ENCODE measurements at places on chromosomes 5 and 9. TPM values are rescaled to one million over a fixed set of nuclear protein-coding genes. Genes with fewer than 3 reads are reported as not detected.

DNA sequence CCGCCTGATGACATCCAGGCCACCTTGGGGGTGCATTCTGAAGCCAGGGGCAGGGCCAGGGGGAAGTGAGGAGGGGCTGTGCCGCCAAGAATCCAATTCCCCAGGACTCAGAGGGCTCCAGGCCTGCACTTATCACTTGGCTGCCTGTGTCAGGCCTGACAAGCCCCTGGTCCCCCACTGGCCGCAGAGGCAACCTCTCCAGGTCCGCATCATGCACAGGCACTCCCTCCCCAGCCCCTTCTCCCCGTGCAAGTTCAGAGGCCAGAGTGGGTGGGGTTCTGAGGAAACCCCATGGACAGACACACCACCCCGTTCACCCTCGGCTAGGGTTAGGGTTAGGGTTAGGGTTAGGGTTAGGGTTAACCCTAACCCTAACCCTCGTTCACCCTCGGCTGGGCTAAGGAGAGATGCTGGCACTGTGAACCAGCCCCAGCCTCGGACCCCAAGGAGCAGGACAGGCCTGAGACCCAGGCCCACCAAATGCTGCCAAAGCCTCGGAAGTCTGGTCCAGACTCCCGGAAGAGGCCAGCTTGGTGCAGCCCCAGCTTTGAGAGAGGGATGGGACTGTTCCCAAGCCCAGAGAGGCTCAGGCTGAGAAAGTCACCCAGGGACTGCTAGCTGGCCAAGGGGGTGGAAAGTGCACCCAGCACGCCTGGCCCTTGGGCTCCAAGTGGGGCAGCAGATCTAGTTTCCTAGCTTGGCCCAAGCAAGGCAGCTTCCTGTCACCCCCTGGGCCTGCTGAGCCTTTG lies 4.9 kb downstream of the LCN2 start:
- no peak for DNase-seq

- no peak for DNase-seq
Measured at GRCh38 chr5:57736716-57737115, 254.1 kb upstream of the ACTBL2 start.

DNA sequence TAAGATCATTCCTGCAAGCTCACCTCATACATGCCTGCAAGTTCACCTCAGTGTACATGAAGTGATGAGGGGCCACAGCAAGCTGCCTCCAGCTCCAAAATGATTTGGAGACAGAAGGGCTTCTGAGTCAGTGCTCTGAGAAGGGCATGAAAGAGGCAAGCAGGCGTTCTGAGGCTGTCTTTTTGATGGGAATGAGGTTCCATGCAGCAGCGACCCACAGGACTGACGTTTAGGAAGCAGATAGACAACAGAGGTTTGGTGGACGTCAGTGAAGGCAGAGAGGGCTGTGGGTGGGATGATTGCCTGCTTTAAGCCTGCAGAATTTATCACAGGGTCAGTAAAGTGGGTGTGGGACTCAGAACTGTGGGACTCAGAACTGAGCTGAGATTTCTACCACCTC lies 8.9 kb upstream of the SMIM32 start:
- no peak for DNase-seq

DNA sequence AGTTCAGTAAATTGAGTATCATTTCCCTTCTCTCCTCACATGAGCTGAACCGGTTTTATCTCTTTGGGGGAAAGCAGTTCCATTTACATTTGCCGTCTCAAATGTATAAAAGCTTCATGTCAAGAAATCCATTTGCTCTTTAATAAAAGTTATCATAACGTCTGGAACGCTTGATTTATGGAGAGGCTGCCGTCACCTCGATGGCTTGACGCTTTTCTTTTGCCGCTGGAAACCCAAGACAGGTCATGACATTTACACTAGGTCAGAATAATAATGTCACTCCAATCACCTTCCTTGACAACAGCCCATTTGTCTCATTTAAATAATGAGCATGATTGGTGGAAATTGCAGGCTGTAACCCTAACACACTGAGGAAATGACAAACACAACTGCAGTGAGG lies 443.4 kb downstream of the IRX1 start:
- no peak for DNase-seq

- DNase-seq, result no peak
Measured at GRCh38 chr9:85224729-85225128, 517.0 kb downstream of the AGTPBP1 start.

DNA sequence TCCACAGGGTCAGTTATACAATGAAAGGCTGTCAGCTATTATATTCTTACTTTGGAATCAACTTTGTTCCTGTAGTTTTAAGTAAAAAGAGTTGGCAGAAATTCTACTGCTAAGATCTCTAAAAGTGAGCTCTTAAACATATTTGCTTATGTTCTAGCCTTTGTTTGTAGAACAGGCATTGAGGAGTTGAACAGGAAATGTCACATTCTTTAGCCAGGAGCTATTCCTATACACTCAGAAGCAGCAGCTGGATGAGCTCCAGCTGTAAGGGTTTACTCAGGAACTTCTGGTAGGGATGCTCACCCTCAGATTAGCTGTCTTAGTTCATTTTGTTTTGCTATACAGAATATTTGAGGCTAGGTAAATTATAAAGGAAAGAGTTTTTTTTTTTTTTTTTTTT lies 22.4 kb upstream of the SPINK14 start:
- no peak for DNase-seq

DNA sequence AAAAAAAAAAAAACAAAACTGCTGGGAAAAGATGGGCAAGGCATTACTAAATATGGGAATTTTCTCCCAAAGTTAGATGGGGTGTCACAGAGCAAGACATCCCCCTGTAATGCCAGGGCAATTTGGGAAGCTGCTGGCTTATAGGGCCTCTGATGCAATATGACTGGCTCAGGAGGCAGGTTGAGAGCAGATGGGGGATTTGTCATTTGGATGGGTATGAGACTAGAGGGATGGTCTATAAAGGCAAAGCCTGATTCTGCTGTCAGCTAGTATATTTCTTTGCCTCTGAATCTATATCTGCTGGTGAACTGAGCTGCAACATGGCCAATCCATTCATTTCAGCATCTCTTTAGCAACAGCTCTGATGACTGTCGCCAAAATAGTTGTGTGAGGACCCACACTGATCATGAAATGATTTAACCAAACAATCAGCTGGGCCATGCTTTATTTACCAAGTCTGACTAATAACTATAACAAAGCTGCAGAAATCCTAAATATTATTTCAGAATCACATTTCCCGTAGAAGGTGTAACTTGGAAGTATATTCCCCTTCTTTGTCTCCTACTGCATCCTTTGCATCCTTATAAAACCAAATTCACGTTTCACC lies 455.1 kb upstream of the ZNF608 start:
- no peak for DNase-seq

GRCh38 chr9:107667231-107668070 lies 177.9 kb upstream of the KLF4 start:
- no peak for DNase-seq

- no peak for DNase-seq
Measured at GRCh38 chr9:86329649-86330048, 24.6 kb downstream of the TUT7 start.

DNA sequence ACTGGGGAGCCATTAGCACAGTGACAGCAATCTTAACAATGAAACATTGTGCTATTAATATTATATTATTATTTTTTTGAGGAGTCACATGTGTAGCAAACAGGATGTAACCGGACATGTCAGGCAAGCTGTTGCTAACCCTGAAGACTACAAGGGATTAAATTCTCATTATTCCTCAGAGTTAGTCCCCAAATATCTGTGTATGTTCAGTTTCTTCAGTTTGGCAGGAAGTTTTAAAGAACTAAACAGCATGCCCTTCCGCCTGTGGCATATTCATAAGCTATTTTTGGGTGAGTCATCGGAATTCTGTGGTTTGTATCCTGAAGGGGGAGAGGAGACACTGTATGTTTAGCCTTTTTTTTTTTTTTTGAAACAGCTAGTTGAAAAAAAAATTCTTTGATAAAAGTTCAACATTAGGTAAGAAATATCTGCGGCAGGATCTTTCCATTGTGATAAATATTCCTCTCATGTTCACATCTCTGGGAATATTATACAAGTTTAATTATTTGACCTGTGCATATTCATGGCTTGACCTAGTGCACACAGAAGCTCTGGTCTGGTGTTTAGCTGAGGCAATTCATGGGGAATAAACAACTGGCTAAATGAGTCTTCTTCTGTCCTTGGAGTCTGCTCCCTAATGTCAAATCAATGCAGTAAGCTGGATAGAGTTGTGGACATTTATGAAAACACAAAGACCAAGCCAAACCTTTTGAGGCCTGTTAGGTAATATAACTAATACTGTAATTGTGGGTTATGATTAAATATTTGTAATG lies 202.7 kb upstream of the CDKN2B start:
- no peak for DNase-seq

- no peak for DNase-seq
Measured at GRCh38 chr9:9387511-9388115, 1225.2 kb downstream of the PTPRD start.

GRCh38 chr9:108722396-108722795 lies 133.4 kb downstream of the ACTL7B start:
- DNase-seq, result no peak

GRCh38 chr5:69331528-69332445 lies 814 bp downstream of the CCDC125 start:
- DNase-seq, result no peak

DNA sequence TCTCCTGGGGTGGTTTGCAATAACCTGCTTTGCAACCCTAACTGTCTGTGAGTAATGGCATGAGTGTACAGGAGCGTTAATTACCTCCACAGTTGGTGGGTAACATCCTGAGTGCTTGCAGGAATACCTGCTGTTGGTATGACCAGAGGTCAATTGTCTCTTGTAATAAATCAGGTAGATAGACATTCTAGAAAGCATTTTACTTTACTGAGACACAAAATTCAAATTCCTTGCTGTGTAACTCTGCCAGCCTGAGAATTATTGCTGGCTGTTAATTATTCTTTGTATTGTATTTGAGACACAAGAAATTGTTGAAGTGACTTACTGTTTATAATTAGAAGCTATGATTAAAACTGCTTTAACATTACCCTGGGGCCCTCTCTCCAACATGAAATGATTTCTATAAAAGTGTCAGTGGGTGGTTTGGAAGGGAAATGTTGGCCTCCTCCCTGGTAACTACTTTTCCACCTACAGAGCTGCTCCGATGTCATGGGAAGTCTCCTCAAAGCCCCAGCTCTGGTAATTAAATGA lies 150.8 kb upstream of the ADCY2 start:
- no peak for DNase-seq

DNA sequence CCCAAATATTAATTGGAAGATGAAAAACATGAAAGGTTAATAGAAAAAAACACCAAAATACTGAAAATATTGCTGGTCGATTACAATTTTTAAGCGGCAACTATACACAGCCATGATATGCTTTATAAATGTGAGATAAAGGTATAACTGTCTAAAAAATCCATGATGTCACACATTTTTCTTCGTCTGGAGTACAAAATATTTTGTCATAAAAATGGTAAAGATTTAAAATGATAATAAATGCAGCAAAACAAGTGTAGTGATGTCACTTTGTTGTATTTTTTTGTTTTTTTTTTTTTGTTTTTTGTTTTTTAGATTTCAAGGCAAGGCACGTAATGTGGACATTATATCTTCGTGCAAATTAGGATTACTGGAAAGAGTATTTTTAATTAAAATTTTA lies 227.4 kb downstream of the NFIB start:
- no peak for DNase-seq

DNA sequence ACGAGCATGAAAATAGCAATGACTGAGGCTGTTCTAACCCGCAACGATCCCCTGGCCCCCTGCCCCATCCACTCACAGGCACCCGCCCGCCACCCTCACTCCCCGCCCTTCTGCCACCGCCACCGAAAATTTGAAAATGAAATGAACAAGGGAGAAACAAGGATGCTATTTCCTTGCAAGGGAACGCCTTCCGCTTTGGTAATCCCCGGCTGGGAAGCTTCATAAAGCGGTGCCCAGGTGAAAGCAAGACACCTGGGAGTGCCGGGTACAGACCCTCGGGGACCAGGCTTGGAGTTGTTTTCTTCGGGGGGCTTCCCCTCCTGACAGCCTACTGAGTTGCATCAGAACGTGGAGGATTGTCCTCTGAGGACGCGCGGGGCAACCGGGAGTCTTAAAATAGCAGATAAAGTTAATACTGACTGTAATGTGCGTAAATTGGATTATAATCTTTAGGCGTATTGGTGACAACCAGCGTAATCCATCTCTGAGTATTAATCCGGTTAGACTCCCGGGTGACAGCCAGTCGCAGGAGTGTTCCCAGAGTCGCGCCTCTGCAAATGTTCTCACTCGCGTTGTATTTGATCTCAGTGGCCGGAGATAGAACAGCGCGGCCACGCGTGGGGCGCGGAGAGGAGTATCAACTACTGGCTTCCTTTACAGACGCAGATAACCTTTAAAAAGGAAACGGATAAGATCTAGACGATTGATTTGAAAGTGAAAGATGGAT lies 885 bp upstream of the MLLT3 start:
- DNase-seq, result no peak

GRCh38 chr9:5500441-5501235 lies 9.7 kb upstream of the PDCD1LG2 start:
- no peak for DNase-seq

DNA sequence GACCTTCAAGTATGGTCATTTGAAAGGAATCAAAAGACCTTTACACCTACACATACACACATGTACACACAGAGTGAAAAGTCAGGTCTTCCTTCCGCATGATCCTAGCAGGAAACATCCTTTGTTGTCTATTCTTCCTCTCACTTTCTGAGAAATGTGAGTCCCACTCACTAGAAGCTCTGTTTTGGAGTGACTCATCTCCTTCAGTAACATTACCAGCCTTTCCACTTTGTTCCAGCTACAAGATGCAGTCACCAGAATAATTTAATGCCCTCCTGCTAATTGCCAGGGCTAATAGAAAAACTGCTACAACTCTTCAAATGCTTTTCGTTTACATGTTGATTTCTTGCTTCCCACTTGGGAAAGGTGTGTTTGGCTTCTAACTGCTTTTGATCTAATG lies 417.3 kb downstream of the RASEF start:
- DNase-seq, result no peak

- no peak for DNase-seq
Measured at GRCh38 chr5:66356011-66356565, 212.0 kb downstream of the SREK1 start.

- DNase-seq, result no peak
Measured at GRCh38 chr9:93974151-93974550, 19.0 kb upstream of the BARX1 start.

- DNase-seq, result no peak
Measured at GRCh38 chr9:1429297-1429696, 379.1 kb downstream of the DMRT2 start.

- no peak for DNase-seq
Measured at GRCh38 chr9:89446261-89446960, 51.5 kb downstream of the SEMA4D start.

- no peak for DNase-seq
Measured at GRCh38 chr5:150146862-150147601, 8.6 kb downstream of the PDGFRB start.

Gene ANKRD34B
- 0.10 TPM for total RNA-seq

Gene NOL6
- 75.1 TPM for total RNA-seq

Gene MAP3K1
- 6.2 TPM for total RNA-seq

Gene RHOBTB3
- 95.2 TPM for total RNA-seq

Gene ZNF618
- 1.8 TPM for total RNA-seq

Gene CCNO
- 12.3 TPM for total RNA-seq

Gene CDX1
- not detected for total RNA-seq

Gene GRXCR2
- total RNA-seq, result not detected

Gene SLC6A19
- 0.23 TPM for total RNA-seq

Gene ARID3C
- 0.33 TPM for total RNA-seq

Gene LCP2
- 0.36 TPM for total RNA-seq

Data from Panc1 (cell line).